ENCODE measurements at places on chromosomes 1 and 21.
A peak's percentile ranks its signal among the peaks of the same experiment; 100 is the strongest.

DNA sequence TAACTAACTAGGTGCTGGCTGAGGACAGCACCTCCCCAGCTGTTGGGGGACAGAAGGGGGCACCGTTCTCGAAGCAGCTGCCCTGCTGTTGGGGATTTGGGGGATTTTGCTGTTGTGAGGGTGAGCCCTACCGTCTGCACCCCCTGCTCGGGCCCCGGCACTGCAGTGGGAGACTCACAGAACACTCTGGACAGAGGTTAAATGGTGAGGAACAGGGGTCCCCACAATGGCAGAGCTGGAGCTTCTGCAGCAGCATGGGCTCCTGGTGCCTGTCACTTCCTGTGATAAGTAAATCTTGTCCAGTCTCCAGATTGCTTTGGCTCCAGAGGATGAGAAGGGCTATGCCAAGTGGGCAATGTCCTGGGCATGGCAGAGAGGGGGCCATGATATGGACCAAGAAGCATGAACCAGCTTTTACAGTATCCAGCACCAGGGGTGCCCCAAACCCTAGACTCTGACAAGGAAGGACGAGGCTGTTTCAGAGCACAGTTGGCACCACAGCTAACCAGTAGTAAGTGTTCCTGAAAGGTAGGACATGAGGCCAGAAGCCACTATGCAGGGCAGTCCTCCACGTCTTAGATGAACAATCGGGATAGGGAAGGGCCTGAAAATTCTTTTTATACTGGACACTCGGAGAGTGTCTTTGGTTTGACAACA, 365.1 kb upstream of the VAMP3 start:
- DNase-seq: no peak

DNA sequence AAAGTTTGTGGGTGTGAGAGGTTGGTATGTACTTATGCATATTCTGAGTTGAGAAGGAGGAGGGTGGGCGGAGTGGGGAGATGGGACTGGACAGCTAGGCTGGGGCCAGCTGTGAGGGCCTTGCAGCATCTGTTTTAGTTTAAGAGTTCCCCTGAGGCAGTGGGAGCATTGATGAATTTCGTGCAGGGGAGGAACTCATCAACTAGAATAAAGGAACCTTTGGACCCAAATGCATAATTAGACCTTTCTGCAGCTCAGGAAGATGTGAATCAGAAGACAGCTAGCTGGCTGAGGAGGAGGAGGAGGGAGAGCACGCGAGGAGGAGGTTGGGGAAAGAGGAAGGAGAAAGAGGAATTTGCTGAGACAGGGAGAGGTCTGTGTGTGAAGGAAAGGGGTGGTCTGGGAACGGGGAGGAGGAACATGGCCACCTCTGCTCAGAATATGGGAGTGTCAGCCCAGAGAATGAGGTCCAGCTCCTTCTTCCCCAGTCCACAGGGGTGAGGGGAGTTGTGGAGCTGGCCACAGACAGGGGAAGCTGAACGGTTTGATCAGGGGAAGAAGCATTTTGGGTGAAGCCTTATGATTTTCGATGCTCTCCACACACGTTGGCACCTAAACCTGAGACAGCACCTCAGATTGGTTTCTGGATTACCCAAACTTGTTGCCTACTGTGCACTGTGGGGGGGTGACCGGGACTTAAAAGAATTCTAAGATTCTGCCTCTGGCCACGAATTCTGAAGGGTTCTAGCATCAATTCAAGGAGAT, 27.7 kb downstream of the MYOG start:
- no peak for DNase-seq

DNA sequence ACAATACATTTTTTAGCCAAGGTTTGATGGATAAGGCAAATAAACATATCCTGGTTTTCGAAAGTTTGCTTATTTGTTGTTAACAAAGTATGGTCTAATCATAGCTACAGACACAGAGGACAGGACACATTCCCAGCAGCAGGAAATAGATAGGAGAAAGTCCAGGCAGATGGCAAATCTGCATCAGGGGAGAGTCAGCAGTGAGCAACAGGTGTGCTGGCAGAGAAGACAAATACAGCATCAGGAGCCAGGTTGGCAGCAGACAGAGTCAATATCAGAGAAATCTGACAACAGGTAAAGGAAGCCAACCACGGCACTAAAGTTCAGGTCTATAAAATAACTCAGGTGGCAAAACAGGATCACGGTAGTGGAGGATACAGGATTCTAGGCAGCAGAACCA, 210.7 kb upstream of the PTBP2 start:
- no peak for DNase-seq

- no peak for DNase-seq
Observed at GRCh38 chr1:174052621-174053020, 30.5 kb upstream of the RC3H1 start.

DNA sequence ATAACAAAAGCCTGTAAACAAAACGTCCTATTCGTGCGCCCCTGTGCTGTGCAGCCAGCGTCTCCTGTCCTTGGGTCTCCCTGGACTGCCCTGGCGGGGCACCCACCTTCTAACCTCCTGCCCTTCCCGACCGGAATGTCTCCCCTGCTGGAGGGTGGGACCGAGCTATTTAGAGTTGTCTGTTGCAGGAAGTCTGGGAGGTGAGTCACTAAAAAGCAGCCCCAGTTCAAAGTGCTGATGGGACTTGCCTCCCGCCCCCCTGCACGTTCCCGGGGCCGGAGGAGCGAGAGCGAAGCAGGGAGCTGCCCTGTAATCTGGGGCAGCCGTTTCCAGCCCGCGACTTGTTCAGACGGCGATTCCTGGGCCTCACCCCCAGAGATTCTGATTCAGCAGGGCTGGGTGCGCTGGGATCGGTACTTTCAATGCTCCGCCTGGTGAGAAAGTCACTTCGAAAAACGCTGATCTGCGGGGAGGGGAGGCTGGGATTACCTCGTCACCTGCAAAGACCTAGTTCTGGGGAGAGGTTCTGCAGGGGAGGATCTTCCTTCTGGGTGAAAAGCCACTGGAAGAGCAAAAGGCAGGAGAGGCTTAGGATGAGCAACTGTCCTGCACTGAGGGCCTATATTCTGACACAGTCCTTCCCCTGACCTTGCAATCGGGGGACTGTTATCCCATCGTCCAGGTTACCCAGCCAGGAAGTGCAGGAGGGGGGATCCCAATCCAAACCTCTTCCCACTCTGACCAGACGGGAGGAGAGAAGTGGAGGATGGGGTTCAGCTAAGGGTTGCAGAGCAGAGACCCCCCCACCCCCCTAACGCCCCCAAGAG, 1.2 kb upstream of the DHRS3 start:
- peak; percentile 83 for DNase-seq

DNA sequence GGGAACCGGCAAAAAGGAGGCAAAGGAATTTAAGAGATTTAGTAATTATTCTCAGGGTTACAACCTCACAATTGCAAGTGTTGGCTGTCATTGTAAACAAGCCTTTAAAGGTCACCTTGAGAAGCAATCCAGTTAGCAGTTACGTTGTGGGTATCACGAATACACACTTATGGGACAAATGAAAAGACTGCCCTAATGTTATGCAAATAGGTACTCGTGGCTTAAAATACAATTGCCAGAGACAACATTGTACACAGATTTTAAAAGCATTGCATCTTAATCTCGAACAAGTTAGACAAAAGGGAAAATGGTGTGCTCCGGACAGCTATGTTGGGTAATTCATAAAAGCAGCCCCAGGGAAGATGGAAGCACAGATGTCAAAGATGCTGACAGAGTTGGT, 120.5 kb upstream of the ZC3H12A start:
- no peak for DNase-seq

DNA sequence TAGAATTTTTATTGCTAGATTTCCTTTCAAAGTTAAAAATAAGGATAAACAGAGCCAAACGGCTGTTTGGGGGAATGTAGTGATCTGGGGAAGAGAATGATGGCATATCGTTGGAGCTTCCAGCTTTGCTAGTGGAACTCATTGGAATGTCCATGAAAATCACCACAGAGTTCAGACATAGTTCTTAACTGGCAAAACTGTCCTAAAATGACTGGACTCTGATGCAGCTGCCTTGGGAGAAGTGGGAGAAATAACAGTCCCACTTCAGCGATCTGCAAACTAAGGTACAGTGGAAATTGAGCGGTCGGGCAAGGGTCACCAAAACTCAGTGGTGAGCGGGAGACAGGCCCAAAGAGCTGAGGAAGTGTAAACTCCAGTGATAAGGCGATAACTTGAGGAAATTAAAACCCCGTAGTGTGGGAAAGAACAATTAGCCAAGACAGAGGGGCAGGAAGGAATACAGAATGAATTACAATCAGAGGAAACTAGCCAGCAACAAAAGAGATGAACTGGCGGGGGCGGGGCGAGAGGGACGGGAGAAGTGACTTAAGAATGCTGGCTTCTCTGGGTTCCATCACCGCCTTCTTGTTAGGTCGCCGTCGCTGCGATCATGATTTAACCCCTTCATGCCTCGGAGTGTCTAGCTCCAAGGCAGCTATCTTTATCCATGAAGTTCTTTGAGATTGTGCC, 89.8 kb upstream of the ARHGAP29 start:
- peak; percentile 61 for DNase-seq

All from astrocyte of the spinal cord (primary cell).